Liver (tissue), 10 donors: ENCODE measurements at places on chromosomes 11 and 22. TPM values are rescaled to one million over a fixed set of nuclear protein-coding genes. Genes with fewer than 3 reads are reported as not detected.

The MMP11 gene
- total RNA-seq = 0.33 TPM

The CCDC87 gene
- 0.17 TPM for total RNA-seq

The CCDC73 gene
- 0.23 TPM for total RNA-seq

The DSCAML1 gene
- total RNA-seq = 0.42 TPM

The SHANK2 gene
- 15.8 TPM for total RNA-seq

The ACTN3 gene
- total RNA-seq = not detected

The BEST1 gene
- 1.3 TPM for total RNA-seq

The MOV10L1 gene
- total RNA-seq = 0.47 TPM

The ART5 gene
- total RNA-seq = 0.17 TPM

- DNase-seq = no peak
- peaks cover 11% of the 10 kb centered on the region for H3K4me1 ChIP-seq
- no peaks in the 10 kb centered on the region for H3K27me3 ChIP-seq
- H3K36me3 ChIP-seq = no peaks in the 10 kb centered on the region
- no peak overlapping the region for H3K27ac ChIP-seq
Measured at GRCh38 chr11:95595973-95596489, 193.6 kb downstream of the FAM76B start.

DNA sequence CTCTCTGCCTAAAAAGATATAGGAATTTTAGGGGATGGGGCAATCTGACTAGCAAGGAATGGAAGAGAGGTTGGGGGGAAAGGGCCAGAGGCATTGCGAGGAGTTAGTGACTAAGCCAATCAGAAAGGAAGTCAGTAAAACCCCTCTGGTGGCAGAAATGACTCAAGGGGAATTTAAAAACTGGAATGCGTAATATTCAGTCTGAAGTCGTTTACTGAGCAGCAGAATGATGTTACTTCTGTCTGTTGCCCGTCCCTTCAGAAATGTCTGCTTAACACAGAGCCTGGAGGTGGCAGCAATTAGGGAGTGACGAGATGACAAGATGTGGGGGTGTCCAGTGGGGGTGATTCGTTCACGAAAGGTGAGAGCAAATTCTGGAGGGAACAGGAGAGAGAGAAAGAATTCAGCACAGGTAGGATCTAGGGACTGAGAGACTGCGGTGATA is 107.7 kb upstream of the CLMP start:
- no peak overlapping the region for H3K4me3 ChIP-seq
- no peak overlapping the region for H3K27ac ChIP-seq
- peaks cover 14% of the 10 kb centered on the region for H3K27me3 ChIP-seq
- no peak for DNase-seq
- H3K36me3 ChIP-seq = no peaks in the 10 kb centered on the region
- H3K4me1 ChIP-seq = peaks cover 4% of the 10 kb centered on the region

DNA sequence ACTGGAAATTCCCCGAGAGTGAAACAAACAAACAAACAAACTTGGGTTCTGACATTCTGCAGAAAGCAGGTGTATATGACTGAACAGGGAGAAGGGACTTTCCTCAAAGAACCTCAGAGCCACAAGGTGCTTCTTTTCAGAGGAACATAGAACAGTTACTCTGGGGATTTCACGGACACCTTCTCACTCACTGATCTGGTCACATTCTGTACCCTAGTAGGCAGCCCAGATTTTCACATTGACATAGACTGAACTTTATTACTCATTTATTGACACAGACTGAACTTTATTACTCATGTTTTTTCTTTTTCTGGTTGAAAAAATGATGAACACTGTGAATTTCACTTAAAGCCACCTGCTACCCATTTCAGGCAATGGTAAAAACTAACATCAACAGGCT is 263.0 kb downstream of the OPCML start:
- no peak overlapping the region for H3K27ac ChIP-seq
- H3K27me3 ChIP-seq = no peaks in the 10 kb centered on the region
- H3K36me3 ChIP-seq = no peaks in the 10 kb centered on the region
- DNase-seq = no peak
- H3K4me3 ChIP-seq = no peak overlapping the region

- no peak overlapping the region for H3K27ac ChIP-seq
- H3K27me3 ChIP-seq = no peaks in the 10 kb centered on the region
- H3K36me3 ChIP-seq = no peaks in the 10 kb centered on the region
- no peak for DNase-seq
- no peak overlapping the region for H3K4me3 ChIP-seq
Measured at GRCh38 chr11:119218141-119218878, 12.2 kb downstream of the CBL start.

- no peak for DNase-seq
- H3K4me1 ChIP-seq = no peaks in the 10 kb centered on the region
- no peak overlapping the region for H3K4me3 ChIP-seq
- H3K27ac ChIP-seq = no peak overlapping the region
- no peaks in the 10 kb centered on the region for H3K27me3 ChIP-seq
Measured at GRCh38 chr11:124784051-124784450, 16.2 kb downstream of the MSANTD2 start.

GRCh38 chr11:72776844-72777754 is 16.7 kb downstream of the STARD10 start:
- no peaks in the 10 kb centered on the region for H3K36me3 ChIP-seq
- peak overlapping the region; percentile 84 for H3K27ac ChIP-seq
- DNase-seq = no peak
- H3K4me3 ChIP-seq = no peak overlapping the region
- H3K27me3 ChIP-seq = no peaks in the 10 kb centered on the region

DNA sequence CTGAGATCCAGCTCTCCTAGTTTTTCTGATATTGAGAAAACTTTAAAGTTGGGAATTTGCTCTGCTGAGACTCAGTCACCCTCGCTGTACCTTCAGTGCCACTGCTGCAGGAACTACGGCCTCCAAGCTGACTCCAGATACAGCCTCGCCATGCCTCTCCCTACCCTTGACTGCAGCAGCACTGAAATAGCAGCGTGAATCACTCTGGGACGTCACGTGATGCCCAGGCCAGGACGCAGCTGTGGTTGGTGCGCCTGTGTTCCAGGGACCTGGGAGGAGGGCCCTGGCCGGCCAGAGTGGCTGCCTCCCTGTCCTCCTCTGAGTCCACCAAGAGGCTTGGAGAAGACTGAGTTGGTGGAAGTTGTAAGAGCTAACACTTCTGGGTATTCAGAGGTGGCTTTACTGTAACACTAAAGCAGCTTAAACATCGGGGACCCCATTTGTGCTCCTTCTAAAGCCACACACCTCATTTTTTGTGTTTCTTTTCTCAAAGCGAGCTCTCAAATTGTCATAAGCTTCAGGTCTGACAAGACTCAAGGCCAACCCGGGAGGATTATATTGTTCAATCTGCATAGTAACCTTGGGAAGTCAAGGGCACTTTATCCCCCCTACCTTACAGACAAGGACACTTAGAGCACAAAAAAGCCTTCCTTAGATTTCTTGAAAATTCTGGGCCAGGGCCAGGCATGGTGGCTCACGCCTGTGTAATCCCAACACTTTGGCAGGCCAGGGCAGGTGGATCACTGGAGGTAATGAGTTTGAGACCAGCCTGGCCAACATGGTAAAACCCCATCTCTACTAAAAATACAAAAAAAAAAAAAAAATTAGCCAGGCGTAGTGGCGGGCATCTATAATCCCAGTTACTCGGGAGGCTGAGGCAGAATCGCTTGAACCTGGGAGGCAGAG is 4.2 kb upstream of the STIP1 start:
- peak; percentile 51 for DNase-seq
- no peak overlapping the region for H3K27ac ChIP-seq
- no peak overlapping the region for H3K4me3 ChIP-seq
- H3K4me1 ChIP-seq = peaks cover 2% of the 10 kb centered on the region
- H3K27me3 ChIP-seq = no peaks in the 10 kb centered on the region

DNA sequence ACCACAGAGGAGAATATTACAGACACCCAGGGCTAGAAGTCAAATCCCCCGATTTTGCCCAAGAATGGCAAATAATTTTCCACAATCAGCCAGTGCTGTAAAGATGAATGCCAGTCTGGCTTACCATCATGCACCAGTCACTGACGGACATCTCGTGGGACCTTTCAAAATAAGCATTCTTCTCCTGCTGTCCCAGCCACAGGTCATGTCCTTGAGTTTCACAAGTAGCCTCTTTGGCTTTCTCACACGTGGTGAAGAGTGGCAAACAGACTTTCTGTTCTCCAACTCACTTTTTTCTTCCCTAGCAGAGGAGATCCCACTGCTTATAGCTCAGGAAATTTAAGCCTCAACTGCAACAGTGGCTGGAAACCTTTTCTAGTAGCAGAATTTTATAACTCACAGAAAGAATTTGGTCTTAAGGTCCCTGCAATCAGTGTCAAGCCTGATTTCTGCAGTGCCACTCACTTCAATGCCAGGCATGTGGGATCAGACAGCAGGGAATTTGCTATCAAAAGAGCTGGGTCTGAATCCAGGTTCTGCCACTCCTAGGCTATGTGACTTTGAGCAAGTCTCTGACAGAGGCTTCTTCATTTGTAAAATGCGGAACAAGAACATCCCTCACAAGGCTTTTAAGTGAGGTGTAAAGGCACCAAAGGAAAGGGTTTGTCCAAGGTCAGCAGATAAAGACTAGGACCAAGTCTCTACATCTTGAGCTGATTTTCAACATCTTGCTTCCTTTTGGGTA is 3.6 kb downstream of the PIK3IP1 start:
- no peak for DNase-seq
- H3K27ac ChIP-seq = peak overlapping the region; percentile 23
- H3K4me3 ChIP-seq = no peak overlapping the region
- H3K4me1 ChIP-seq = peaks cover 22% of the 10 kb centered on the region

- H3K4me3 ChIP-seq = no peak overlapping the region
- peaks cover 35% of the 10 kb centered on the region for H3K4me1 ChIP-seq
- no peaks in the 10 kb centered on the region for H3K36me3 ChIP-seq
Measured at GRCh38 chr11:406796-407650, 7.8 kb downstream of the SIGIRR start.

DNA sequence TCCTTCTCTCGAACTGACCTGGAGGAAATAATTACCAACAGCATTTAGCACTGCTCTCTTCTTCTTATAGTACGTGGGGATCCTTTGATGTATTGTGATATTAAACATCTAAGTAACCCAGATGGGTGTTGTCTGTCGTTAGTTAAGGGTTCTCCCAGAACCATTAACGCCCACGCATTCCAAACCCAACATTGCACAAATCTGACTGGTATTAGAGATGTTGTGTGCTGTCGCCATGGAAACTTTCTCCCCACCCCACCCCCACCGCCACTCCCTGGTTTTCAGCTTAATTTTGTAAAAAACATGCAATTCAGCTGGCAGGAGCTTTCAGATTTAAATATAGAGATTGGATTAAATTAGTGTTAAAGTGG is 1495.2 kb downstream of the TBC1D22A start:
- no peak for DNase-seq
- no peak overlapping the region for H3K27ac ChIP-seq
- no peaks in the 10 kb centered on the region for H3K4me1 ChIP-seq
- peaks cover 7% of the 10 kb centered on the region for H3K27me3 ChIP-seq

- no peak overlapping the region for H3K4me3 ChIP-seq
- H3K27ac ChIP-seq = peak overlapping the region; percentile 79
- H3K4me1 ChIP-seq = peaks cover 8% of the 10 kb centered on the region
- no peaks in the 10 kb centered on the region for H3K27me3 ChIP-seq
- peaks cover 6% of the 10 kb centered on the region for H3K36me3 ChIP-seq
Measured at GRCh38 chr11:130145975-130146776, 13.4 kb upstream of the ST14 start.

- no peaks in the 10 kb centered on the region for H3K4me1 ChIP-seq
- no peaks in the 10 kb centered on the region for H3K36me3 ChIP-seq
- H3K27ac ChIP-seq = no peak overlapping the region
- DNase-seq = no peak
Measured at GRCh38 chr11:58513747-58514367, 6.0 kb upstream of the OR5B21 start.

- no peak for DNase-seq
- H3K27me3 ChIP-seq = no peaks in the 10 kb centered on the region
- H3K4me3 ChIP-seq = no peak overlapping the region
- peaks cover 61% of the 10 kb centered on the region for H3K36me3 ChIP-seq
- no peaks in the 10 kb centered on the region for H3K4me1 ChIP-seq
- H3K27ac ChIP-seq = no peak overlapping the region
Measured at GRCh38 chr11:48125866-48126265, 90.7 kb upstream of the OR4B1 start.

DNA sequence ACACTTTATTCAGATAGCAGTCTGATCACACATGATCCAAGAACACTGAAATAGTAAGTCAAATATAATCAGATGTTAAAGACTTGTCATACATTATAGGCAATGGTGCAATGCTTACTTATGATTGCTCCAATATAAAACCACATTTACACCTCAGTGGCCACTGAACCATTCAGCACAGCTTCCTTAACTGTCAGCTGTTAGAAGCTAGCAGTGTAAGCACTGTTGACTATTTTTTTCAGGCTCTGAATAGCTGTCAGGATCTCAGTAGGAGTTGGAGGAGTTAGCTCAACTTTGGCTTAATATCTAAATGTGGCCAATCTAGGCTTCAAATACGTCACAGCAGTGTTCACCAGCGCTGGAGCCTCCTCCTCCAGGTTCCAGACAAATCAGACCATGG is 36.6 kb downstream of the METTL15 start:
- no peak overlapping the region for H3K27ac ChIP-seq
- DNase-seq = no peak
- no peaks in the 10 kb centered on the region for H3K4me1 ChIP-seq
- peaks cover 2% of the 10 kb centered on the region for H3K36me3 ChIP-seq
- no peak overlapping the region for H3K4me3 ChIP-seq

DNA sequence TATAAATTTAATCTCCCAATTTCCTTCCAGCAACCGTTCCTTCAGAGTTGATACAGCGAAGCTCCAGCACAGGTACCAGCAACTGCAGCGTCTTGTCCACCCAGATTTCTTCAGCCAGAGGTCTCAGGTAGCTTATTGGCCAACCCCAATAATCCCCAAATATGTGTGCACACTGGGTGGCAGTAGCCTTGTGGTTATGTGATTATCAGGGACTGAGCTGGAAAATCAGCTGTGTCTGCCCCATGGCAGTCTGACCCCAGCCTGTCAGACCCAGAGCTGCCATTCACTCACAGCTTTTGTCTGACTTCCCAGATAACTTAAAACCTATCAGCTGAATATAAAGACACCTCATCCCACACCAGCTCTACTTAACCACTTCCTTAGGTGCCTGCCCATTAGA is 2.0 kb downstream of the HSCB start:
- no peaks in the 10 kb centered on the region for H3K27me3 ChIP-seq
- peaks cover 15% of the 10 kb centered on the region for H3K4me1 ChIP-seq
- H3K4me3 ChIP-seq = no peak overlapping the region
- H3K36me3 ChIP-seq = peaks cover 18% of the 10 kb centered on the region

DNA sequence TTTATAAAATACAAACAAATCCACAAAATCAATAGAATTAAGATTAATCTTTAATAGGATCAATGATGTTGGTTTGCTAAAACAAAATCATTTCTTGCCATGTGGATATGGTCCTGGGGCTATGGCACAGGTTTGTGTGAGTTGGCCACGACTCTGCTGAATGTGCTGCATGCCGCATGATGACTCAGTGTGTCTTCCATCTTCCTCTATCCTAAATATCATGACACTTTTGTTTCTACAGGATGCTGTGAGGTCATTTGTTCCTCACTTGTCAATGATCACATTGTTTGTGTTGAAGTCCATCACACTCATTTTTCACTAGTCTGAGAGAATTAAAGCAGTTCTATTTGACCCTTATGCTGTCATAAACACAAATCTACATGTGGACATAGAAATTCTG is 167.2 kb upstream of the ZBED5 start:
- H3K27ac ChIP-seq = no peak overlapping the region
- no peaks in the 10 kb centered on the region for H3K36me3 ChIP-seq
- H3K4me1 ChIP-seq = no peaks in the 10 kb centered on the region
- no peak overlapping the region for H3K4me3 ChIP-seq
- no peaks in the 10 kb centered on the region for H3K27me3 ChIP-seq
